Left ventricle myocardium inferior (tissue), 1 donor: ENCODE measurements at places on chromosomes 6 and 20. TPM values are rescaled to one million over a fixed set of nuclear protein-coding genes. Genes with fewer than 3 reads are reported as not detected.

TPD52L1 gene
- 64.0 TPM for total RNA-seq

PRIM2 gene
- total RNA-seq = 3.2 TPM

XKR7 gene
- total RNA-seq = not detected

PBOV1 gene
- total RNA-seq = not detected

DNA sequence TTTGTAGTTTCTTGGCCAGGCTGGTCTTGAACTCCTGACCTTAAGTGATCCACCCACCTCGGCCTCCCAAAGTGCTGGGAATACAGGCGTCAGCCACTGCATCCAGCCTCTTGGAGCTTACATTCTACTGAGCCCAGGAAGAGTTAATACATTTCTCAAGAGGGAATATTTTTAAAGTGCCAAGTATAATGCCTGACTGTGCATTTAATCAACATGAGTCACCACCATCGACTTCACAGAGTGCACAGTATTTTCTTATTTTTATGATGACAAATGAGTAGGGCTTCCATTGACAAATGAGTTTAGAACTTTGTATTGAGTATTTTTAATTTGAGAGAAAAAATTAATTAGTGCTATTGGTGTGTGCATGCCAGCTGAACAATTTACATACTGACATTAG, 72.2 kb downstream of the SASH1 start:
- DNase-seq = no peak

DNA sequence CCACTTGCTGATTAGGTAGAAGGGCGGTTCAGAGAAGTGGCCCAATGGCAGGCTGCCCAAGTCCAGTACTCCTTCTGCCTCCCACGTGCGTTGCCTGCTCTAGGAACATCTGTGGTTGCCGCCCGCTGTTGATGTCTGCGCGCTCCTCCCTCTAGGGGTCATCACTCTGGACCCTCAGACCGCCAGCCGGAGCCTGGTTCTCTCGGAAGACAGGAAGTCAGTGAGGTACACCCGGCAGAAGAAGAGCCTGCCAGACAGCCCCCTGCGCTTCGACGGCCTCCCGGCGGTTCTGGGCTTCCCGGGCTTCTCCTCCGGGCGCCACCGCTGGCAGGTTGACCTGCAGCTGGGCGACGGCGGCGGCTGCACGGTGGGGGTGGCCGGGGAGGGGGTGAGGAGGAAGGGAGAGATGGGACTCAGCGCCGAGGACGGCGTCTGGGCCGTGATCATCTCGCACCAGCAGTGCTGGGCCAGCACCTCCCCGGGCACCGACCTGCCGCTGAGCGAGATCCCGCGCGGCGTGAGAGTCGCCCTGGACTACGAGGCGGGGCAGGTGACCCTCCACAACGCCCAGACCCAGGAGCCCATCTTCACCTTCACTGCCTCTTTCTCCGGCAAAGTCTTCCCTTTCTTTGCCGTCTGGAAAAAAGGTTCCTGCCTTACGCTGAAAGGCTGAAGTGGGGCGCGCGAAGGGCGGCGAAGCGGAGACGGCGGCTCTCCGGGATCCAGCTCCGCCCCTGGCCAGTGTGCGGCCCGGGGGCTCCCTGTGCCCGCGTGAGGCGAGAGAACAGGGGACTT, 8.5 kb downstream of the TRIM15 start:
- no peak for DNase-seq

DNA sequence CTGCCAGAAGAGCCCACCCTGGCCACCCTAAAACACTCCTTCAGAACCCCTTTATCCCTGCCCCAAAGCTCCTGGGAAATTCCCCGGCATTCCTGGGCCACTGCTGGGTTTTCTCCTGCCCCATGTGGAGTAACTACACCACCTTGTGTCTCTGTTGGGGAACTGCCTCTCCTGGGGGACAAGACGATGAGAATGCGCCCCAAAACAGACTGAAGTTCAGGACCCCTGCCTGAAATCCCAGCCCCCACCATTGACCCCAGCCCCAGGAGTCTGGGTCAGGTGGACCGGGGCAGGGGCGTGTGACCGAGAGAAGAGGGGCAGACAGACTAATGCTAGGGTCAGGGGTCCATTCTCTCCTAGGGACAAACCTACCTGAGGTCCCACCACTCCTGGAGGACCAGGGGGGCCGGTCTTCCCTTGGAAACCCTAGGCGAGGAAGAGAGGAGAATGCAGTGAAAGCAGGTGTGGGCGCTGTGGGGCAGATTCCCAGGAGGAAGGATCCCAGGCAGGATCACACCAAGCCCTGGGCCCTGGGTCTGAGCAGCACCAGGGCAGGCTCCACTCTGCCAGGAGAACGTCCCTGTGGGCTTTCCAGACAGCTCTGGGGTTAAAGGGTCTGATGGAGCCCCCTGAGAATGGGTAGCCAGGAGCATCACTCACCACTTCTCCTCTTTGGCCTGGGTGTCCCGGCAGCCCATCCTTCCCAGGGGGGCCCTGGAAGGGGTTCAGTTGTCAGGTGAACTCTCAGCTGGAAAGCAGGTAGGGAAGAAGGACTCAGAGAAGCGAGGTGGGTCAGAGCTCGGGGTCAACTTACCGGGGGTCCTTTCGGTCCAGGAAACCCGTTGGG, 19.4 kb downstream of the COL11A2 start:
- no peak for DNase-seq

DNA sequence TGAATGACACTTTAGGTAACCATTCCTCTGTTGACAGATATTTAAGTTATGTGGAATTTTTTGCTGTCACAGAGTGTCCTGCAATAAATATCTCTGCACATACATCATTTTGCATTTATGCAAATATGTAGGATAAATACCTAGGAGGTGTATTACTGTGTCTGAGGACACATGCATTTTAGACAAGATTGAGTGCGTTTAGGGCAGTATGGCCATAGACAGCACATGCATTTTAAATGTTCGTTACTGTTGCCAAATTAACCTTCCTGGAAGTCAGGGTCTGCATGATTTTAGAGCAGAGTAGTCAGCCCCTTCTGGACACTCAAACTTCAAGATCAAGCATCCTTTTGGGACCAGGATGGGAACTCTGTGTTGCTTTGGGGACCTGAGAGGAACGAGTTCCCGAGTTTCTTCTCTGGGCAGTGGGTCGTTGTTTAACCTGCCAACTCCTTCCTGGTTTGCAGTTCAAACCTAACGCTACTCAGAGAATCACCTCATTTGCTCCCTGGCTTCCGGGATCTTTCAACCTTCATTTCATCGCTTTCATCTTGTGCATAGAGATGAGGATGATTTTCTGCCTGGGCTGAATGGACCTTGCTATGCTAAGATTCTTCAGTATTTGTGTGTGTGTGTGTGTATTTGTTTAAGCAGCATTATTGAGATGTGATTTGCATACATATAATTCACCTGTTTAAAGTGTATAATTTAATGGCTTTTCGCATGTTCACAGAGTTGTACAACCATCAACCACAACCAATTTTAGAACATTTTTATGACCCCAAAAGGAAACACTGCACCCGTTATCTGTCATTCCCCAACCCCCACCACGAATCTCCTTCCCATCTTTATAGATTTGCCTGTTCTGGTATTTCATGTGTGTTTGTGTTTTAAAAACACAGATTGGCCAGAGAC, 9.8 kb downstream of the BCAS4 start:
- DNase-seq = no peak

GRCh38 chr6:99712519-99712918, 105.9 kb downstream of the PRDM13 start:
- no peak for DNase-seq

DNA sequence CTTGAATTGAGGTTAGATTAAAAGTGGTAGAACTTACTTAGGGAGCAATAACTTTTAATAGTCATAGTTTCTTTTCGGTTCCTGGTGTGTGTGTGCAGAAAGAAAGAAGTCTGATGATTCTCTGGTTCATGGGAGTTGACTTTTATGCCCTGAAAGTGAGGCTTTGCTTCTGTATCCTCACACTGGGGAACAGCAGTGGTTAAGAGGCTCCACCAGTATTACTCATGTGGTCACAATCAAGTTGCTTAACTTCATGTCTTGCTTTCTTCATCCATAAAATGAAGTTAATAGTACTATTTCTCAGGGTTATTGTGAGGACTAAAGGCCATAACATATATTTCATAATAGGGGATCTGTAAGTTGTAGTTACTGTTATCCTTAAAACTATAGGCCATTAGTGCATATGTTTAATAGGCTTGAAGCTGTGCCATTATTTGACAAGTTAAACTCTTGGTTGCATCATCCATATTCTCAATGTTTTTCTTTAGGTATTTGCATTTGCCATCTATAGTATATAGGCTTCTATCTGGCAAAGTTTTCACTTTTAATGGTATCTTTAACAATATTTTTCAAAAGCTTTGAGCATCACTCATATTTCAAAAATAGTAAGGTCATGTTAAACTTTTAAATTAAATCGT, 262.4 kb downstream of the PLCB1 start:
- DNase-seq = no peak

- DNase-seq = no peak
Observed at GRCh38 chr6:121858310-121858709, 422.9 kb downstream of the GJA1 start.

- DNase-seq = no peak
Observed at GRCh38 chr6:7878401-7878964, 32.1 kb downstream of the TXNDC5 start.

- DNase-seq = no peak
Observed at GRCh38 chr6:75204959-75205775, 686 bp downstream of the COL12A1 start.

DNA sequence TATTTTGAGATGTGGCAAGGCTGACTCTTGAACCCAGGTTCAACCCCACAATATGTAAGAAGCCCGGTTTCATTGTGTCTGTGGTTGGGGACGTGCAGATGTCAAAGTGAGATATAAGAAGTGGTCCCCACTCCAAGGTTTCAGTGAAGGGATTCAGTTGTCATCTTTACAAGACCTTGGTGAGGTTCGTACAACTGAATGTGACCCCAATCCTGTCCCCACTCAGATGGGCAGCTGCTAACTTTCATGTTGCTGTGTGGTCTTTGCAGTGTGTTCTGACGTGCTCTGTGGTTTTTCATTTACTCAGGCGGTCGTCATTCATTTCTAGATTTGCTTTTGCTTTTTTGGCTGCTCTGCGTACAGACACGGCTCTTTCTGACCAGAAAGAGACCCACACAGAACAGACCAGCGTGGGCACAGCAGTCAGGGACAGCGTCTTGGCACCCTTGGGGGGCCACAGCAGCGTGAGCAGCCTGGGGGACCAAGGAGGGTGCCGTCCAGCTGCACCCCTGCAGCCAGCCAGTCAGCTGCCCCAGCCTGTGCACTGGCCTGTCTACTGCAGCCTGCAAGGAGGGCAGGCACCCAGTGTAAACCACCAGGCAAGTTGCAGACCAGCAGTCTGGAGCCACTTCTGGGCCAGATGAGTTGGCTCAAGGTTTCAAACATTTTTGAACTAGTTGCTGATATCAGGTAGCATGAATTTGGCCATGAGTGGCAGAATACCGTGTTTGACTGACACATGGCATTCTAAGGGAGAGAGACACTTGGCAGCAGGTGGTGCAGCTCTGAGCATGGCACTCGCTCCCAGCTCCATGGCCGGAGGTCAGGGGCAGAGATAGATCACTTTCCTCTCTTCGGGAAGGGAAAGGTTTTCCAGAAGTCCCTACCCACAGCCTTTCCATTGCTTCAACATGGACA, 49.4 kb upstream of the IRF4 start:
- DNase-seq = no peak
